ENCODE measurements at places on chromosomes 12 and 14. TPM values are rescaled to one million over a fixed set of nuclear protein-coding genes. Genes with fewer than 3 reads are reported as not detected.

DNA sequence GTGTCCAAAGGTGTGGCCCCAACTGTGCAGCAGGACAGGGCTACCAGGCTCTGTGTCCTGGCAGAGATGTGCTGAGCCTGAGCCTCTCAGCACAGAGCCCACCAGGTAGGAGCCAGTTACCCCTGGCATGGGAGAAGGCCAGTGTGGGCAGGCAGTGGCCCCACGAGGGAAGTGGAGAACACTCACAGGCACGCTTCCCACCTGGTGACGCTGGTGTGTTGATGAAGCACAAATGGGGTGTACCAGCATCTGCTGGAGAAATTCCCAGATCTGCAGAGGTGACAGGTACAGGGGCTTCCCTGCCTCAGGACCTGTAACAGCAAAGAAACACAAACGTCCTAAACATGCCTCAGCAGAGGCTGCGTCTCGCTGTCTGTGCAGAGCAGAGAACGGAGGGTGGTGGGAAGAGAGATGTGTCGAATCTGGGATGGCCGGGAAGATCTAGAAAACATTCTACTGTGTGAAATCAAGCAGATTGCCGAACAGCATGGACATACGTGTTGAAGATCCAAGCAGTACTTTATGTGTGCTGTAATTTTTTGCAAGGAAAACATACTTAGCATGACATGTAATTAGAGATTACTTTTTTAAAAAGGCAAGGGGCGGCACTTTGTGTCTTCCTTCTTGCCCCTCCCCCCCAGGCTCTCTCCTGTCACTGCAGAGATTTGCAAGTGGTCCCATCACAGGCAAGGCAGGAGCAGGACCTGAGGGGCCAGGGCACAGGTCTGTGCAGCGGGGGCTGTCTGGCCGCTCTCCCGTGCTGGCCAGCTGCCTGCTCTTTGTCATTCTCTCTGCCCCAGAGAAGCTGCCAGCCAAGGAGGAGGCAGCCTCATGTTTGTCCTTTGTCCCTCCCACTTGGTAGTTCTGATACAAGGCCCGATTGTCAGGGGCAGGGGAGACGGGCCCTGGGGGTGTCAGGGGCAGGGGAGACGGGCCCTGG lies 17.3 kb downstream of the HIP1R start:
- no peak for DNase-seq

- DNase-seq = no peak
Measured at GRCh38 chr14:101233021-101233366, 328.3 kb upstream of the DIO3 start.

KLRG1 gene
- 76.3 TPM for total RNA-seq

GPR68 gene
- 7.6 TPM for total RNA-seq

DNA sequence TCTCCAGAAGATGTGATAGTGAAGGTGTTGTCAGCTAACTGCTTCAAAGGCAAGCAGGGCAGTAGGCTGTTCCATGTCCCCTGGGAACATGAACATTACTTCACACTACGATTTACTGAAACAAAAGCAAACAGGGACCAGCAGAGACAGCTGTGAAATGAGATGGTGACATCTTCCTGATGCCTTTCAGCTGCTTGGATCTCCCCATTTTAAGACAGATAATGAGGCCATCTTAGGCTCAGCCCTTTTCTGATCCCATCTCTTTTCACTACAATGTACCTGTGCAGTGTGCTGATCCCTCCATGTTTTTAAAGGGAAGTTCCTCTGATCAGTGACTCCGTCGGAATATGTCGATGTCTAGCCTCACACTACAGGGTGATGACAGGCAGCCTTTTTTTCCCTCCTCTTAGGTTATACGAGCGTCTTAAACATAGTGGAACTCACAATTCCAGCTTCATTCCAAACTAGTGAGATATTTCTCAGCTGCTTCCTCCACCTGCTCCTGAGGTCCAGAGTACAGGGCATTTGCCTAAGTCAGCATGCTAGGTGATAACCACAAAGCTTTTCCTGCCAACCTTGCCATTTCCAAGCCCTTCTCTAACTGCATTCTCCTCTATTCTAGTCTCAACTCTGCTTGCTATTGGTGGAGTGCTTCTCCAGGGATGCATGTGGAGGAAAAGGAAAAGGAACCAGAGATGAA lies 87.6 kb upstream of the EGLN3 start:
- DNase-seq = no peak

KRT72 gene
- 21.9 TPM for total RNA-seq

GRCh38 chr12:95164656-95165055 lies 52.6 kb downstream of the FGD6 start:
- DNase-seq = no peak

NCKAP5L gene
- 16.7 TPM for total RNA-seq

- DNase-seq = no peak
Measured at GRCh38 chr12:65287426-65287825, 8.9 kb downstream of the MSRB3 start.

GRCh38 chr12:117564881-117565280 lies 203.5 kb upstream of the NOS1 start:
- no peak for DNase-seq

GRCh38 chr12:44078273-44078672 lies 242.4 kb downstream of the TMEM117 start:
- DNase-seq = no peak

MAP3K9 gene
- 3.8 TPM for total RNA-seq

CLBA1 gene
- 1.8 TPM for total RNA-seq

GUCY2C gene
- total RNA-seq = not detected

- no peak for DNase-seq
Measured at GRCh38 chr12:90501412-90501811, 453.6 kb downstream of the CCER1 start.

NR1H4 gene
- not detected for total RNA-seq

KCNJ8 gene
- total RNA-seq = not detected

GRCh38 chr12:118358612-118359540 lies 13.8 kb downstream of the TAOK3 start:
- DNase-seq = no peak

DNA sequence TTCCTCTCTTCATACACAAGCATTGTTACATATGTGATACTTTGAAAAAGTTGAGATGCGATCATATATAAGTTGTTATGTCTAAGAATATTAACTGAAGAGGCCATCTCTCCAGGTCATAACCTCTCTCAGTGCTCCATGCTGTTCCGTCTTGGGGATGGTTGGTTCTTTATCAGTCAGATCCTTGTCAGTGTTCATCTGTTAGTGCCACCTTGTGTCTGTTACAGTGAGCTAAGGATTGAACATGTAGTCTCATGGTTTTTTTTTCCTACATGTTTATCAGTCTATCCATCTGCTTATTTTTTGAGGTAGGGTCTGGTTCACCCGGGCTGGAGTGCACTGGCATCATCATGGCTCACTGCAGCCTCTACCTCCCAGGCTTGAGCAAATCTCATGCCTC lies 30.5 kb downstream of the EP400 start:
- DNase-seq = no peak

DNA sequence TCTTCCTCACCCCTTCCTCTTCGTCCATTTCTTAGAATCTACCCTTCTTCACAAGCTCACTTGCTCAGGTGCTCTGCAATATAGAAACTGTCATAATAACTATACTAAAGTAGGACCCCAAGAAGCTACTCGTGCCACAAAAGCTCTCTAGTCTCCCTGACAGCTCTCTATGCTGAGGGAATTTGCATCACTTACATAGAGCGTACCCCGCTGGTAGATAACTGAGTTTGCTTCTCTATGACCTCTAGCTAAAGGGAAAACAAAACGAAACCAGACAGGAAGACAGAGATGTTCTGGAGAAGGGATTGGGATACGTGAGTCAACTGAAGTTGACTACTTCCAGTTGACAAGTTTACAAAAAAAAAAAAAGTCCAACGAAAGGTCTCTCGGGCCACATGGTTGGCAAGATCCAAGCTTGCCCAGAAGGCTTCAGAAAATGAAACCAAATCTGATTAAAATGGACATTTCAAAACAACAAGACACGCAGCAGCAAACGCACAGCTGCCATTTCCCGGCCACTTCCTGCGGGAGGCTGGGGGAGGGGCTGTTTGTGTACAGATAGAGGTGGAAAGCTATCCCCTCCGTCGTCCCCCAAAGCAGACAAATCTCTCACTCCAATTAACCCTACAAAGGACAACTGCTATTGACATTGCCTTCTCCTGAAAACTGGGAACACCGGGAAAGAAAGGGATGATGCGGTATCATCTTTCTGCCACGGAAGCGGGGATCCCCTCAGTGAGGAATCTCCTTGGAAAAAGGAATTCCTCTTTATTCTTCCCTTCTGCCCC lies 1.3 kb downstream of the BAZ2A start:
- DNase-seq = peak; percentile 83

GRCh38 chr14:21846227-21846885 lies 172.7 kb upstream of the OR4E1 start:
- DNase-seq = peak; percentile 53

DNA sequence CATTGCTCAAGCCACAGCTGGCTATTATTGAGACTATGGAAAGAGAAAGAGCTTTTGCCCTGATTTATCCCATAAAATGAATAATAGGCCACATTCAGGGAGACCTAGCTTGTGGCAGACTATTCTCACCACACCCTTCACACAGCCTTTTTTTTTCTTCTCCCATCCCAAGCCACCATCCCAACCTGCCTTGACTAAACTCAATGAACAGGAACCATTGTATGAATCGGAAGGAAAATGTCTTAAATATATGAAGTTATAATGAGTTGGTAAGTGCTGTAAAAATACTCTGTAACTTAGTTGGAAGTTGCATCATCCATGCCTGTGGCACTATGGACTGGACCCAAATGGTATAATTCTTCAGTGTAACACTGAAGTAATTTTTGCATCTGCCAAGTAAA lies 338.4 kb downstream of the RAD51B start:
- DNase-seq = no peak

DNA sequence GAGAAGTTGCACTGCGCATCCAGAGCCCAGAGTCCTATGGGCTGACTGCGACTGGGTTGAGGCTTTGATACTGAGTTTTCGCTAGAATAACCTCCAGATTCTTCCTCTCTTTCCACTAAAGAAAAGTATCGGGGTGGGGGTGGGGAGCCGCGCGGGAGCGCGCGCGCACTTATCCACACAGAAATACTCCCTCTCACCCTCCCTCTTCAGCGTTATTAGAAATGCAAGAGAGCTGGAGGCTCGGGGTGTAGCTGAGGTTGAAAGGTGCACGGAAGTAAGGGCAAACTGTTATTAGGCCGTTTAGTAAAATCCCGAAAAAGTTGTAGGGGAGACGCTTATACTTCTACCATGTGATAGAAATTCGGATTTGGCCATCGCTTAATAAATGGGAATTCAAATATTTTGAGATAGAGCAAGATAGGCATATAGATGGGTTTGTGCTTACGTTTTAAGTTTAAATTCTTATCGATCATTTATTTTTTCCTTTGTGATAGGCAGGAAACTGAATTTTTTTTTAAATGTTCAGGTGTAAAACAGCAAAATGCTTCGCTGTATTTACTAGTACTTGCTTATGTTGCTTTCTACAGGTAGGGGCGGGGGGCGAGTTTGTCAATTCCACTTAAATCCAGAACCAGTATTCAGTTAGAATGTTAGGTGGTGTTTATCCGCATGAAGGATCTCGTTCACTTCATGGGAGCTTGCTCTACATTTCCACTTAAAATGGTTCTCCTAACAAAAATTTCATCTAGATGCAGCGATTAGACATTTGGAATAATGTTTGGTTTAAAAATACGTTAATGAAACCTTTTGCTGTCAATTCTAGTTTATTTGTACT lies 1.1 kb downstream of the ARHGAP5 start:
- DNase-seq = peak; percentile 63

DNA sequence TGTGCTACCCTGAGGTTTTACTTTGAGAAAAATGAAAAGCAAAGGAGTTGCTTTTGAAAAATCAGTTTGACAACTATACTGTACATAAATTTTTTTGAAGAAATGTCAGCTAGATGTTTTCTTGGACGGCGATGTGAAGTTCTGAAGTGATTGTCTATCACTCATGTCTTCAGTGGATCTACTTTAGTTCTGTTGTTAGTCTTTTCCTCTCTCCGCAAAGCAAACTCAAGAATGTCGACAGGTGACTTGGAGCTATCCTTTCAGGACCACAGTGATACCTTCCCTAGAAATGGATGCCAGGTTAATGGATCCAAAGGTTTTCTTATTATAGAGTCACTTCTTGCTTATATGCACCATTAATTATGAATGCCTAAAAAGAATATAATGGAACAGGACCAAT lies 1.2 kb downstream of the PTPRO start:
- DNase-seq = no peak

GRCh38 chr12:51285843-51286242 lies 15.6 kb upstream of the SMAGP start:
- DNase-seq = no peak

WNT1 gene
- total RNA-seq = 2.0 TPM

- peak; percentile 80 for DNase-seq
Measured at GRCh38 chr12:132904718-132905328, 17.4 kb upstream of the CHFR start.

DNA sequence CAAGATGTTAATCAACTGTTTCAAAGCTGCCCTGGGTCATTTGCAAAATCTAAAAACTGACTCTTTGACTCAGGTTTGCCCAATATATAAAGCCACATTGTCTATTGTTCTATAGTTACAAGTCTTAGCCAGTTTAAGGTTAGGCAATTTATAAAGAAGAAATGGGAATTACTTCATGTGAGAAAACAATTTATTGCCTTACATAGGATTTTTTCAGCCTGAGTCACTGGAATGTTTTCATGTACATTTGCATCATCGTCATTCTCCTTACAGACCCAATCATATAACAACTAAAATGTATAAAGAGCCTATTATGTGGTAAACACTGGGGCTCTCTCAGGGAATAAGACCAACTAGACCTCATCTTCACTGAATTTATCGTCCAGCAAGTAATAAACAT lies 100.3 kb upstream of the PLEKHG7 start:
- no peak for DNase-seq

GRCh38 chr12:97461553-97461952 lies 1.1 kb upstream of the RMST start:
- DNase-seq = no peak

- DNase-seq = no peak
Measured at GRCh38 chr14:102993523-102993922, 63.8 kb downstream of the CDC42BPB start.

DNA sequence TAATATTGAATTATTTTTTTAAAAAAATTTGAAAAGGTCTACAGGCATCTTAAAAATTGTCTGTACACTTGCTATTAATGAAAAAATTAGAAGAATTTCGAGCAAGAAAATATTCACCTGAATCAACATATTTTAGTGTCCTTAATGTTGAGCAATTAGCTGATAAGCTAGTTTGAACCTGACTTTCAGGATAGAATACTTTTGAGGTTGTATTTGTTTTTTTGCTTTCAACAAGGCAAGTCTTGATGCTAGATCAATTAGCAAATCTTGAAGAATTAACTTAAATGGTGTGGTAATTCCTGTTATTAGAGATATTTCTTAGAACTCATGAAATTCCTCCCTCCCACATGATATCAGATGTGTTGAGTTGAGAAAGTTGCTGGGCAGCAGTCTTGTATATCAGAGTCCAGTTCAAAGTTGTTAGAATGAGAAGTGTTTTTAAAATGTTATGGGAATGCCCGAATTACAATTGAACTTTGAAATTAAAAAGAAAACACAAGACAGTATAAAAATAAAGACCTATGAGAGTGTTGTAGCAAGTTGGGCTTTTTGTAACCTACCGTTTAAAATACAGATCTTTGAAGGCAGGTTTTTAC lies 119.2 kb downstream of the TRMT5 start:
- DNase-seq = no peak

Measured in natural killer cell (primary cell).